Right renal pelvis (tissue), 4 donors: ENCODE measurements at places on chromosomes 13 and 19. TPM values are rescaled to one million over a fixed set of nuclear protein-coding genes. Genes with fewer than 3 reads are reported as not detected.

The ZNF845 gene
- 10.5 TPM for polyA plus RNA-seq

- no peak for DNase-seq
Observed at GRCh38 chr13:109410868-109411267, 375.5 kb downstream of the IRS2 start.

DNA sequence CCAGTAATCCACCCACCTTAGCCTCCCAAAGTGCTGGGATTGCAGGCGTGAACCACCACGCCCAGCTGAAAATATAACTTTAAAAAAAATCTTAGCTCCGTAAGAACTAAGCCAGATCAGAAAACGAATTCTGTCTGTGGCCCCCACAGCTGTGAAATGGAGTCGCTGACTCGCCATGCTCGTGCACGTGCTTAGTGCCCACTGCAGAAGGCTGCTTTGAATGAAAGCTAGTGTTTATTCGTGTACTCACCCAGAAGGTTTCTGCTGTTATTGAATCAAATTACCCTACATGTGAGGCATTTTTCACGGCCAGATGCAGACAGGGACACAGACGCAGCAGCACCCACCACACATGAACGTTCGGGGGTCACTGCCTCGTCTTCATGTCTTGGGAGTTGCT lies 61.7 kb upstream of the F7 start:
- DNase-seq: no peak

GRCh38 chr13:47800593-47800992 lies 200.5 kb downstream of the SUCLA2 start:
- DNase-seq: no peak

GRCh38 chr19:10102787-10103236 lies 334 bp upstream of the ANGPTL6 start:
- DNase-seq: no peak

- DNase-seq: no peak
Observed at GRCh38 chr19:5628461-5628860, 5.6 kb downstream of the SAFB start.

DNA sequence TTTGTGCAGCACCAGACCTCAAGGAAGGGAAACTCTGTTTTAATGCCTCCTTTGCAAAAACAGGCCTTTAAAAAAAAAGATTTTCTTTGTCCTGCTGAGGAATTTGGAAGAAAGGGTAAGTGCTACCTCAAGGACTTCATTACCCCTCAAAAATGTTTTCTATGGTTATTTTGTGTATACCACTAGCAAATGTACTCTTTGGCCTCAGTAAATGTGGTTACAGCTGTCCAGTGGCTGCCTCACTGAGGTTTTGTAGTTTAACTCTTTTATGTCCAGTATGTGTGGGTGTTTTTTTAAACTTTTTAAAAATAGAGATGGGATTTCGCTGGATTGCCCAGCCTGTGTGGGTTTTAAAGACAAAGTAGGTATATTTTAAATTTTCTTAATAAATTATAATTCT lies 42.2 kb upstream of the TSC22D1 start:
- DNase-seq: no peak

The RNU6-9 gene
- not detected for polyA plus RNA-seq

The ACP7 gene
- polyA plus RNA-seq: 0.53 TPM

The UBE2L5 gene
- 0.65 TPM for polyA plus RNA-seq

The C5AR1 gene
- 6.9 TPM for polyA plus RNA-seq

- no peak for DNase-seq
Observed at GRCh38 chr13:32553720-32554119, 15.1 kb upstream of the N4BP2L2 start.

- no peak for DNase-seq
Observed at GRCh38 chr19:40091205-40092129, 724 bp upstream of the ZNF780A start.

- no peak for DNase-seq
Observed at GRCh38 chr13:24012648-24013047, 115.3 kb upstream of the C1QTNF9B start.

The YIF1B gene
- polyA plus RNA-seq: 42.5 TPM

The NCAN gene
- polyA plus RNA-seq: 0.27 TPM

DNA sequence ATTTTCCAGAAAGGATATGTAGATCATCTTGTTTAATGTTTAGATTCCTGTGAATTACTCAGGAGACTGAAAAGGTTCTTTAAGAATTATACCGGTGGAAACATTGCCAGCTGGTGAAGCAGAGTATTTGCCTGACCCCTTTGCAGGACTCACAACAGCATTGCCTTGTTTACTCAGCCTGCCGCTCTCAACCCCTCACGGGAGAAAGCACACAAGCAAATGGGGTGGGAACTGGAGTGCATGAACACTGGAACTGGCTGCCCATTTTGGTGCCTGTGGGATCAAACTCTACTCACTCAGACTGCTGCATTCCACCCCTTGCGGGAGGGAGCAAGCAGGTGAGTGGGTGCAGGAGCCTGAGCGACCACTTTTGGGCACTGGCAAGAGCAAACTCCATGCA lies 804.7 kb upstream of the SLITRK1 start:
- no peak for DNase-seq

DNA sequence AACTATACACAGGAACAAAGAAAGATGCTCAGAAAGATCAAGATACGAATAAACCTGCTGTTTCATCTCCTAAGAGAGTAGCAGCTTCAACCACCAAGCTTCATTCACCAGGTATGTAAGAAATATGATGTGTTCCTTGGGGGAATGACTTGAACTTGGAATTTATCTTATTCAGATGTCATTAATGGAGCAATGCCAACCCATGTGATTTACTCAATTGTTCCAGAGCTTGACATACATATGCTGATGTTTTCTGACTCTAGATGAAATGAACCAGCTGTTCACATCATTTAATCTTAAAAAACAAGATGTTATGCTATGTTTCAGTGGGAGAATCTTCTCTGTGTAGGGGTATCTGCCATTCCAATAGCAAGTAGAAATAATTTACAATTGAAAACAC lies 270.9 kb downstream of the SLC7A1 start:
- DNase-seq: no peak

- no peak for DNase-seq
Observed at GRCh38 chr13:35343417-35343816, 133.1 kb downstream of the MAB21L1 start.

The KCNN1 gene
- polyA plus RNA-seq: 5.1 TPM

The DIRAS1 gene
- polyA plus RNA-seq: 2.6 TPM

DNA sequence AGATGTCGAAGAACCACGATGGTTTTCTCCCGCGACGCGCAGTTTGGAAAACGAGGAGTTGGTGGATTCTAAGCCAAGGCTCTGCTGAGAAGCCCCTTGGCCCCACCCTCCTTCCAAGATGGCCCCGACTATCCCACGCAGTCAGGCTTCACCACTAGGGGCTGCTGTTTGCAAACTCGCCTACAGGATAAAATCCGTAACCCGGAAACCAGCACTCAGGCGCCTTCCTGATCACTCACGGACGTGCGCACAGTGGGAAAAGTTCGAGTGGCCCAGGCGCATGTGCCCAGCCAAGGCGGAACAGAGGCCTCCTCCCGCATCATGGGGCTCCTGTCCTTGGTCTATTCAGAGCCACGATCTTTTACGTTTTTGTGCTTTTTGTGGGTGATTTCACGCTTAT lies 19.2 kb upstream of the UQCR11 start:
- DNase-seq: peak; percentile 22

DNA sequence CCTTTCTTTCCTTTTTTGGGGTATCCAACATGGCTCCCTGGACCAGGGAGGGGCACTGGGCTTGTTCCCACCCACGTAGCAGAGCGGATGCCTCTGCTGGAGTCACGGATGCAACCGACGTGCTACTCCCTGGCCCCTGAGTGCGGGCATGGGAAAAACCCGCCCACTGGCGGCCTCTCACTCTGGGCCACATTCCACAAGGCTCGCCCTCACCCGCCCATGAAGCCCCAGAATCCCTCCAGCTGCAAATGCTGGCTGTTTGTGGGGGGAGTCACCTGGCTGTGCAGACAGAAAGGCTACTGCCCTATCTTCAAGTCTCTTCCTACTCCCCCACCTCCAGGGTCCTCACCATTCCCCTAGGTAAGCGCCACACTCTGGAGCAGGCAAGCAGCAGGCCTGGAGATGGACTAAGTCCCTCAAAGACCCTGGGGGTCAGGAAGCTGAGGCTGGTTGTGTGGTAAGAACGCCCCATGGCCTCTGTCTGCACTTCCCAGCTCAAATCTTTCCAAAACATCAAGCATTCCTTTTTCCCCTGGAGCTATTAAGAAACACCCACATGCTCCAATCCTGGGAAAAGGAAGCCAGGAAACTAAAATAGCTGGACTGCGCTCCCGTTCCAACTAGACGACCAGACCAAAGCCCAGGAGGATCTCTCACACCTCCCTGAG lies 17.9 kb upstream of the EPHX3 start:
- DNase-seq: no peak

DNA sequence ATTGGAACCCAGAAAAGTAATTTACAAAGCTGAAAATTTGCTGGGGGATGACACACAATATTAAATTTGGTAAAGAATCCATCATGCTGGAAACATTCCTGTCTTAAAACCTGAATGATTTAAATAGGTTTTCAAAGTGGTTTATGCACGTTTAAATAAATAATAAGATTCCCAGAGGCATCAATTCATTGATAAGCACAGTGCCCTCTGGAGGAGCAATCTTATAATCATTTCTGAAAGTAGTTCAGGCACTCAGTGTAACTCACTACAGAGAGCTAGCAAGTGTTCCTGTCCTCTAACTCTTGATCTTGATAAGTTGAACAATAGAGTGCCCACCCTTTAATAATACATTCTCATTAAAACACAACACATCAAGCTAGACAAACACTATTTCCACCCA lies 43.5 kb upstream of the SHISA2 start:
- DNase-seq: no peak

- DNase-seq: no peak
Observed at GRCh38 chr13:98504029-98504351, 72.9 kb downstream of the STK24 start.

- no peak for DNase-seq
Observed at GRCh38 chr19:45499196-45500180, 1.2 kb downstream of the PPM1N start.

DNA sequence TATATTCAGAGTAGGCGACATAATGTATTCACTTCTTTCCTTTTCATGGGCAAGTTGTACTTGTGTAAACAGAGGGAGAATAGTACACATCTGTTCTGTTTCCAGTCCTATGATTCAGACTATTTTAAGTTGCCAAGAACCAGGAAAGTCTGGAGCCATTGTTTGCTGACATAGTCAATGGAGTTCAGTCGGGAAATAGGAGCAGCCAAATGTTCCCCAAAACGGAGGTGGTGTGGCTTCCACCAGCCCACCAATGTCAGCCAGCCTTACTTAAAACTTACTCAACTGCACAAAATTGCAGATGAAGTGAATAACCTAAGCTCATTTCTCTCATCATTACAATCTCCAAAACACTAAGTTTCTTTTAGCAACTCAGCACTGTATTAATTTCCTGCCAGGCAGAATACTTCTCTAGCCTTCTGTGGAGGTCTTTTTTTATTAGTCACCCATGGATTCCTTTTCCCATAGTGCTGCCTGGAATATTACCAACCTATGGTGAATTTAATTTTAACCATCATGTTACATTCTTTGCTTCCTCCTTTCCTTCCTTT lies 22.3 kb upstream of the CSNK1A1L start:
- DNase-seq: no peak

- DNase-seq: no peak
Observed at GRCh38 chr13:113794086-113794485, 35.1 kb downstream of the TMEM255B start.

- no peak for DNase-seq
Observed at GRCh38 chr13:94093652-94094315, 385.7 kb downstream of the DCT start.

The SSC5D gene
- polyA plus RNA-seq: 2.0 TPM

DNA sequence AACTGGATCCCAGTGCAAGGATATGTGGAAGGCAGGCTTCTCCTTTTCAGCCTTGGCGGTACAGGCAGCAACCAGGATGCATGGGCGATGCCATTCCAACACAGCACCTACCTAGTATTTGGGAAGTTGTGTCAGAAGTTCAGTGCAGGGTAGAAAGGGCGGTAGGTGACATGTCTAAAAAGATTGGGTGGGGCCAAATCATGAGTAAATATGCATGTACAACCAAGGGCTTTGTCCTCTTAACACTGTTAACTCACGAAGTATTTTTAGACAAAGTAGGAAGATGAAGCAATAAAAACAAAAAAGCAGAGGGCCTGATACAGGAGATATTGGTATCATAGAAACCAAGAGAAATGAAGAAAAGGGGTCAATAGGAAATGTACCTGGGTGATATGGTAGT lies 392.1 kb downstream of the MYO16 start:
- no peak for DNase-seq

DNA sequence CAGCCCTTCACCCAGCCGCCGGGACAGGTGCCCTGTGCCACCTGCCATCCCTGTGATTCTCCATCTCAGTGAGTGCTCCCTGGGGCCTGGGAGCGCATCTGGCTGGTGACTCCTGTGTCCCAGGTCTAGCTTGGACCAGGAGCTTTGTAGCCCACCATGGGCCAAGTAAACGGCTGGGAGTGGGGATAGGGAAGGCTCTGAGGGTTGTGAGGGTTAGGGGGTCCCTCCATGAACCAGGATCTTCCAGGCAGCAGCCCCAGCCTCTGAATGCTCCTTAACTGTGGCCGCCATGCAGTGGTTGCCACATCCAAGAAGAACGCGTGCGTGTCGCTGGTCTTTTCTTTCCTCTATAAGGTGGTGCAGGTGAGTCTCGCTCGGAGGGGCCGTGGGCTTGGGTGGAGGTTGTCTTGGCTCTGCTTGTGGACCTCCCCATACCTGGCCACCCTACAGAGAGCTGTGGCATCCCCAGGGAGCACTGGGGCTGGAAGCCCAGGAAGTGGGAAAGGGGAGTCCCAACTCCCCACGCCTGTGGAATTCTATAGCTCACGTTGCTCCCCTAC lies 8.4 kb downstream of the AP1M1 start:
- DNase-seq: no peak

- DNase-seq: no peak
Observed at GRCh38 chr13:30731361-30732045, 3.8 kb upstream of the ALOX5AP start.

DNA sequence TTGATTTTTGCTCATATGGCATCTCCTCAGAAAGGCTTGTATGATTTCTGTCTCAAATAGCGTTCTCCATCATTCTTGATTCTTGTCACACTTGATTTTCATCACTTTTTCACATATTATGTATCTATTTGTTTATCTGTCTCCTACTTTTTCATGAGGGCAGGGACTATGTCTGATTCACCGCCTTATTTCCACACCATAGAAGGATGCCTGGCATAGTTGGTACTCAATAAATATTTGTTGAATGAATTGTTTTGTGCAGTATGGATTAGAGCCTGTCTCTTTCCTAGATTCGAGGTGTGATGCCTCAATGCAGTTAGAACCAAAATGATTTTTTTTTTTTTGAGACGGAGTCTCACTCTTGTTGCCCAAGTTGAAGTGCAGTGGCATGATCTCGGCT lies 12.1 kb downstream of the SAE1 start:
- no peak for DNase-seq

The APC2 gene
- 1.8 TPM for polyA plus RNA-seq
